Omental fat pad (tissue), 4 donors: ENCODE measurements at places on chromosomes 5 and 9.

DNA sequence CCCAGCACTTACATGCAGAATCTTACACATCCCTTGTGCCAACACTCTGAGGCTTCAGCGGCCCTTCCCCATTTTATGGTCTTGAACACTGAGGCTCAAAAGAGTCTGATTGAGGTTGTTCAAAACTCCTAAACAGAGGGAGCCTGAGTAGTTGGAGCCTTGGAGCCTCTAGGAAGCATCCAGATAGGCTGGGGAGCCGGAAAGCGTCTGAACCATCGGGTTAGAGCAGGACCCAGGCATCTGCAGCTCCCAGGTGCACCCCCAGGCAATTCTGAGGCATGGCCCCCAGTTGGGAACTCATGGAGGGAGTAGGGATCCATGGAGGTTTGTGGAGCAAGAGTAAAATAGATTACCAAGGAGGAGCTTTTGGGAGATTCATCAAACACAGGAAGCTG, 3.8 kb downstream of the OLFML2A start:
- DNase-seq, result no peak

GRCh38 chr9:69673311-69673640, 1.1 kb upstream of the APBA1 start:
- no peak for DNase-seq

- no peak for DNase-seq
Observed at GRCh38 chr5:3349704-3350565, 245.7 kb upstream of the IRX1 start.

DNA sequence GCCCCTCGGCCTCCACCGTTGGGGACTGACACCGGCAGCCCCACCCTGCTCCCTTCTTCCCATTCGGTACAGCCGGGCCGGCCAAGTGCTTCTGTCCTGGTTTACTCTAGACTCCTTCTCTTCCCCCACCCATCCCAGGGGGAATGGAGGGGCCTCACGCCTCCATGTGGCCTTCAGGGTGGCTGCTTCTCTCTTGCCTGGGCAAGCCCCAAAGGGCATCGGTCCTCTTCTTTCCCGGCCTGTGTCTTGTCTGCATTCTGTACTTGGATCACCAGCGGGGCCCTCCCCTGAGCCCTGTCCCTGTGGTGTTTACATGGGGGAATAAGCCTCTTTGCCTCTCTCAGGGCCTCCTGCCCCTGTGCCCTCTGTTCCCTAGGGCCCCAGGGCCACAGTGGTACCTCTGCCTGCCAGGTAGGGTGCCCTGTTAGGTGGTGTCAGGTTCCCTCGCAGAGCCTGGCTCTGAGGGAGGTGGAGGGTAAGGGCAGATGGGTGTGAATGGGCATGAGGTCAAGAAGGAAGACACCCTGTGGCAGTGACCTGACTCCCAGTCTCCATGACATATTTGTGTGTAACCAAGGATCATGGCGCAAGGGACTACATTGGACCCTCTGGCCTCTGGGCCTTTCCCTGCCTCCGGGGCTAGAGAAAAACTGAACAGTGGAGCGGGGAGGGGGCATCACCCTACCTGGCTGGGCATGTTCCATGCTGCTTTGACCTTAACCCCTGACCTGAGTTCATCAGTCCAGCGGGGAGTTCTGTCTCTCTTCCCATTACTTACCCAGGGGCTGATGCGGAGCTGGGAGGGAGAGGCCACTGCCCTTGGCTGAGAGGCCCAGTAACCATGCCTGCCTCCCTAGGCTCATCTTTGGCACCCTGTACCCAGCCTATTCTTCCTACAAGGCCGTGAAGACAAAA, 1.6 kb downstream of the REEP2 start:
- no peak for DNase-seq

DNA sequence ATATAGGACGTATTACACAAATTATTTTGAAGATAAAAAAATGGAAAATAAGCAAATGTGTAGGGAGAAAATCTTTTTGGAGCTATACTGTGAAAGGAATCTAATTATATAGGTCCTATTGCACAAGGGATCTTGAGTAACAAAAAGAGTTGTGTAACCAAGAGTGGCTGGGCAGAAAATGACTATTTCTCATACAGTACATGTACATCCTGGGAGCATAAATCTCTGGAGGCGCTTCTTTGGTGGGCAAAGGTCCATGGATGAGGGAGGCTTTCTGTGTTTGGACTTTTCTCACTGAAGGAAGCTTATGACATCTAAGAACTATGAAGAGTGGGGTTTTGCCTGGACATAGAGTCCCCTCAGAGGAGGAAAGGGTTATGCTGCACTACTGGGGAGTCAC, 29.8 kb downstream of the ANKS6 start:
- DNase-seq, result no peak

DNA sequence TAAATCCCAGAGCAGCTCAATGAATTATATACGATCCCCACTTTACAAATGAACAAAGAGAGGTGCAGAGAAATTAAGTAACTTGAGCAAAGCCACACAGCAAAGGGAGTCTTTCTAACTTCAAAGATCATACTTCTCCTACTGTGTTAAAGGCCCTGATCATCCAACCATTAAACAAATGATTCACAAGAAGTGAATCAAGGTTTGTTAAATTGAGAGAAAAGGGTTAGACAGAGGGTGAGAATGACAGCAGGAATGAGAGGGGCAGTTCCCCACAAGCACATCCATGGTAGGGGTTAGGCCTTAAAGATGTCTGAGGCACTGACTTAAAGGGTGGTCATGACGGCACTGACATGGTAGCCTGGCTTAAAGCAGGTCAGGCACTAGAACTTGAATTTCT, 10.7 kb downstream of the IDNK start:
- no peak for DNase-seq
